ENCODE measurements at places on chromosomes 2 and 18.

DNA sequence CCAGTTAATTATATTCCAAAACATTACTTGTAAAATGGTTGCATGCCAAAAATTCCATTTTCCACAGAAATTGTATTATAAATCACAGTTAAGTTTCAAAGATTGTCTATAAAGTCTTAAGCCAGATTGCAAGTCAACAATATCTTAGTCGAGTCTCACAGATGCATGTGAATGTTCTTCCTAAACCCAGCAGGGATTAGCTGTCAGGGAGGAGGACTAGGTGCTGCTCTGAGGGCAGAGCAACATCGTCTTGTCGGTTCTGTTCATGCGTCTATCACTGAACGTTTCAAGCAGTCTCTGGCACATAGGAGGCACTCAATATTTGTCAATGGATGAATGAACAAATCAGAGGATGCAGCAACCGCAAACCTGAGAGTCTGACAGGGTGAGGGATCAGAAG lies 27.0 kb downstream of the EPB41L3 start:
- no peak for DNase-seq

DNA sequence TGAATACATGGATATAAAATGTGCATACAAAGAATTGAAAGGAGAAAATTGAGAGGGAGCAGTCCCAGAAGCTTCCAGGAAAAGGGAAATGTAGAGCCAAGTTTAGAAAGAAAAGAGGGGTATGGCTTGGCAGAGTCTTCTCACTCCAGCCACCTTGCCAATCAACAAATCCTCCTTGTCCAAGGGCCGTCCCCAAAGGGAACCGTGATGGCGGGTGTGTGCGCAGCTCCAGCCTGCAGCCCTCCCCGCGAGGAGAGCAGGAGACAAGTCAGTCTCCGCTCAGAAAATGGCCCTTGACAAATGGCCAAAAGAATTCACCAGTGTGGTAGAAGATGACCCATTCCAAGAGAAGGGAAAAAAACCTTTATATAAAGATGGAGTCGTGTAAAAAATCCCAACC lies 448.3 kb upstream of the POU3F3 start:
- DNase-seq = no peak

DNA sequence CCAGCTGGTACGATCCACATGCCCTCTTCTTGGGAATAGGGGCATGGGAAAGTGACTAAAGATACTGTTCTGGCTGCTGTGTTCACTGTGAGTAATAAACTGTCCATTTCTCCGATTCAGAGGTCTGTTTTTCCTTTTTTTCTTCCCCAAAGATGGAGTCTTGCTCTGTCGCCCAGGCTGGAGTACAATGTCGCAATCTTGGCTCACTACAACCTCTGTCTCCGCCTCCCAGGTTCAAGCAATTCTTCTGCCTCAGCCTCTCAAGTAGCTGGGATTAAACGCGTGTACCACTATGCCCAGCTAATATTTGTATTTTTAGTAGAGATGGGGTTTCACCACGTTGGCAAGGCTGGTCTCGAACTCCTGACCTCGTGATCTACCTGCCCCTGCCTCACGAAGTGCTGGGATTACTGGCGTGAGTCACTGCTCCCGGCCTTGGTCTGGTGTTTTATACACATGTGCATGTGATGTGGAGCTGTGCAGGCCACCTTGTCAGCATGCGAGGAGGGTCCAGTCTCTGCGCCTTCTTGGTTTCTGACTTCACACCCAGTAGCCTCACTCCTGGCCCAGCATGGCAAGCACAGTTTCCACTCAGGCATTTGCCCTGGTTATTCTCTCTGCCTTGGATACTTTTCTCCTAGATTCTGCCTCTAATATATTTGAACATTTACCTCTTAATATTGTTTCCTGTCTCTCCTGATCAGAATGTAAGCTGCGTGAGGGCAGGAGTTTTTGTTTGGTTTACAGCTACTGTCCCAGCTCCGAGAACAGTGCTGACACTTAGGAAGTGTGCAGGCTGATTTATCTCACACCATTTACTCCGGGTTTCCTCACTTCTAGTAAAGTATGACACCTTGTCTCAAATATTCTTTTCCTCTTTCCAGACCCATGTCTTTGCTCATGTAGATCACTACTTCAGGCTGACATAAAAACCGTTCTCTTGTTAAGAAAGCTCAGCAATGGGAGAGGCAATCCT lies 19.7 kb downstream of the PTPN18 start:
- no peak for DNase-seq

DNA sequence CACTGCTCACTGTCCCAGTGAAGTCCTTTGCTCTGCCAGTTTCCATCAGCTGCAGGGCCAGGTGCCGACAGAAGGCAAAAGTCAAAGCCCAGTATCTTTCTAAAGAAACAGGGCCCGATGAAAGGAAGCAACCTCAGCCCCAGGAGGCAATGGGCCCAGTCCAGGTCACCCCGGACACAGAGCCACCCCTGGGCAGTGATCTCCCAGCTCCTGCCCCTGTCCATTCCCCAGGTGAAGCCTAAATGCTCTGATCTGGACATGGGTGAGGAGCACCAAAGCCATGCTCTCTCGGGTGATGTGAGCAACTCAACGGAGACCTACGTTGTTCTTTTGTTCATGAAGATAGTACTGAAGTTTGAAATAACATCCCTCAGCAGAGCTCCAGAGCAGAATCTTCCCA lies 61.6 kb downstream of the HDAC4 start:
- DNase-seq = no peak

DNA sequence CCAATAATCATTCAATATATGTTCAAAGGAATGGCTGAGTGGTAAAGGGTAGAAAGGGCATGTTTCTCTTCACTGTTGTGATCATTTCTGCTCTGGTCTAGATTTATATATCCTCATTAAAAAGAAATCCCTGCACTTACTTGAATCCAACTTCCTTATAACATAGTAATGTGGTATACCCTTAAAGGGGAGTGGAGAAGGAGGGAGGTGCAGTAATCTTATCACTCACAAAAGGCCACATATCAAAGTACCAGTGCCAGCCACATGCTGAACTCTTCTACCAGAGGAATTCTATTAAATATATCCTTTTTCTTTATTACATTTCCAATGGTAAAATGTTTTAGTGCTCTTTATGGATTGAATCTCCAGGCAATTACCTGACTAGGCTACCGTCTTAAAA lies 3.3 kb downstream of the KATNAL2 start:
- DNase-seq = no peak

DNA sequence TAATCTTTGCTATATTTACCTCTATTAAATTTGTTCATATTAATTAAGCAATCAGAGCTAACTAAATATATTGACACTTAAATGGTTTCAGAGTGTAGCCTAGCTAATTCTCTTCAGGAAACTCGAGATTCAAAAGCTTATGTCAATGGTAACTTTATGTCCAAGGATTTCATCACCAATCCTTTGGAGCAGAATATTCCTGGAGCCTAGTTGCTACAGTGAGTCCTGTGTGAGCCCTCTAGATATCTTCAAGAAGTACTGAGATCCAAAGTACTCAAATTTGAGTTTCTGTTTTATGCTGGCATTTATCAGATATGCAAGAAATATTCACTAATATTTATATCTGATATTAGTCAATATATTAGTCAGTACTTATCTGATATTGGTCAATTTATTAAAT lies 31.3 kb downstream of the DTNA start:
- DNase-seq = no peak

GRCh38 chr2:55965966-55966365 lies 42.4 kb upstream of the EFEMP1 start:
- no peak for DNase-seq

- no peak for DNase-seq
Measured at GRCh38 chr18:49768051-49768391, 45.3 kb downstream of the ACAA2 start.

DNA sequence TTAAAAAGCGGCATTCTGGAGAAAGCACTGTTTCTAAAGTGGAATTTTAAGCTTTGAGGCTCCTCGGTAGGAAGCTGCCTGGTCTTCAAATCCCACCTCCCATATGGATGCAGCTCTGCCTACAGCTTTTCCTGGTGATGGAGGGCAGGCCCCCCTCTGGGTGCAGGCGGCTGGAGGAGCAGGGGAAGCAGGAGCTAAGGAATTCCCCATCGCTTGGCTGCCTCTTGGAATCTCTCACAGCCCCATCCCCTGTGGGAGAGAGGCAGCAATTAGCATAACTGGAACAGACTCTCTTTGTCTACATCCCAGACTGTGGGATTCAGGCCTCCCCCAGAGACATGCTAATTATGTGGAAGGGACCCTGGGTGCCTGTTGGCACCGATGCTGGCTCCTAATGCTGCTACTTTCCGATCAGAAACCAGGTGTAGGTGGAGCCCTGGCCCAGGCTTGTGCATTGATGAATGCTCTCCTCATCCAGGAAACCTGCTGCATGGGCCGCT lies 51.3 kb downstream of the LIPG start:
- no peak for DNase-seq

DNA sequence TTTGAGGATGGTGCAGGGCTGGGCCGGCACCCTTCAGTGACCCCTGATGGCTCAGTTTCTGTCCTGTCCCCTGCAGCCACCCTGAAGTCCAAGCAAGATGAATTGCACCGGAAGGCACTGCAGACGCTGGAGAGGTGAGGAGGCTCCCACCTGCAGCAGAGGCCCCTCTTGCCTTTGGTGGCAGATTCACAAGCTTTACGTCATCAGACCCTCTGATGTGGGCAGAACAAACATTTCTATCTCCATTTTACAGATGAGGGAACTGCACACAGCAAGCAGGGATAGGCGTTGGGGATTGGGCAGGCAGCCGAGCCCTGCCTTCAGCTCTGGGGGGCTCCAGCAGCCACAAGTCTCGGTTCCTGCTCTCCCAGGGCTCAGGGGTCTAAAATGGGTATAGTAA lies 107.7 kb upstream of the MCFD2 start:
- no peak for DNase-seq

DNA sequence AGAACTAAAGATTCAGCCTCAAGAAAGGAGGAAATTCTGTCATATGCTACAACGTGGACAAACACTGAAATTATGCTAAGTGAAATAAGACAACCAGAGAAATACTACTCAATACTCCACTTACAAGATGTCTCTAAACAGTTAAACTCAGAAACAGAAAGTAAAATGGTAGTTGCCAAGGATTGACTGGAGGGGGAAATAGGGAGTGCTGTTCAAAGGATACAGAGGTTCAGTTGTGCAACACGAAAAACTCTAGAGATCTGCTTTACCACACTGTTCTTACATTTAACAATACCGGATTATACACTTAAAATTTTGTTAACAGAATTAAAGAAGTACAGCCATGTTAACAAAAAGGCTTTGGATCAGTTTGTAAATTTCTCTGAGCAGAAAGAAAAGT lies 39.8 kb upstream of the C2orf15 start:
- DNase-seq = no peak

DNA sequence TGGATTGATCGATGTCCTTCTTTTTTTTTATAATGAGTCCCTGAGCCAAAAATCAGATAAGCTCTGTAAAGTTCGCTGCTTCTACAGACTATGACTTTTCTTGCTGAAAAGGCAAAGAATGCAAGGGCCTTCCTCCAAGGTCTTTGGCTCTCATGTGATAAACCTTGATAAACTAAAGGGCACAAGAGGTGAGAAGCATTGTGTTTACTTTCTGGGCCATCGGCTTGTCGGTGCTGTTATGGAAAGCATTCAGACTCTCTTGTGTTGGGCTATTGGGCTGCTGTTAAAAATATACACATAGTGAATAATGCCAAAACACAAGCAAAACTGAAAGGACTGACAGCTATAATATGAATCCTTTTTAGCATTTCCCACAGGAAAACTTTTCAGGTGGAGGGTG lies 472.4 kb upstream of the SPHKAP start:
- DNase-seq = no peak

GRCh38 chr2:96916156-96916630 lies 46.3 kb upstream of the SEMA4C start:
- no peak for DNase-seq

DNA sequence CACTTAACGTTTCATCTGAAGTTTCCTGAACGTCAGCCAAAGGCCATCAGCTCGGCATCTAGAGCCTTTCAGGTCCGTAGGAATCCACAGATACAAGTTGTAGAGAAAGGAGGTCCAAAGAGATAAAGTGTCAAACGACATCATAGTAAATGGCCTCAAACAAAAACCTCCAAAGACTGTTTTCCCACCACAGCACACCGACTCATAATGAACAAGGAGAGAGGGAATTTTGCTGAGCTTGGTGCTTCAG lies 150.3 kb downstream of the PXDN start:
- no peak for DNase-seq

- no peak for DNase-seq
Measured at GRCh38 chr18:36296650-36297416, 680 bp upstream of the FHOD3 start.

GRCh38 chr2:239225871-239226561 lies 174.8 kb downstream of the HDAC4 start:
- no peak for DNase-seq

DNA sequence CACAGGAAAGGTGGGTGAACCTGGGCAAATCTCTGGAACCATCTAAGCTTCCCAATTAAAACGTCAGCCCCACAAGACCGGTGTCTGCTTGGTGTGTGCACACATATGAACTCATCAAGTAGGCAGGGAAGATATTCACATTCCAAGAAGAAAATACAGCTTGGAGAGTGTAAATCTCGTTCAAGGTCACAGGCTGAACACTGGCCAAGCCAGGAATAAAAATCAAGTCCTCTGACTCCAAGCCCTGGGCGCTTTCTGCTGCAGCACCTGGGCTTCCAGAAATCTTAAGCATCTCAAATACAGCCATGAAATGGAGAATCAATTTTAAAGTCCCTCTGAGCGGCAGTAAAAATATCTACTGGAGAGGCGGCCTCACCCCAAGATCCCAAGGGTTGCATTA lies 150.9 kb downstream of the TWIST2 start:
- no peak for DNase-seq
